ENCODE measurements at places on chromosomes 12 and 14.

- DNase-seq: no peak
Measured at GRCh38 chr12:113857371-113857770, 108.8 kb downstream of the RBM19 start.

DNA sequence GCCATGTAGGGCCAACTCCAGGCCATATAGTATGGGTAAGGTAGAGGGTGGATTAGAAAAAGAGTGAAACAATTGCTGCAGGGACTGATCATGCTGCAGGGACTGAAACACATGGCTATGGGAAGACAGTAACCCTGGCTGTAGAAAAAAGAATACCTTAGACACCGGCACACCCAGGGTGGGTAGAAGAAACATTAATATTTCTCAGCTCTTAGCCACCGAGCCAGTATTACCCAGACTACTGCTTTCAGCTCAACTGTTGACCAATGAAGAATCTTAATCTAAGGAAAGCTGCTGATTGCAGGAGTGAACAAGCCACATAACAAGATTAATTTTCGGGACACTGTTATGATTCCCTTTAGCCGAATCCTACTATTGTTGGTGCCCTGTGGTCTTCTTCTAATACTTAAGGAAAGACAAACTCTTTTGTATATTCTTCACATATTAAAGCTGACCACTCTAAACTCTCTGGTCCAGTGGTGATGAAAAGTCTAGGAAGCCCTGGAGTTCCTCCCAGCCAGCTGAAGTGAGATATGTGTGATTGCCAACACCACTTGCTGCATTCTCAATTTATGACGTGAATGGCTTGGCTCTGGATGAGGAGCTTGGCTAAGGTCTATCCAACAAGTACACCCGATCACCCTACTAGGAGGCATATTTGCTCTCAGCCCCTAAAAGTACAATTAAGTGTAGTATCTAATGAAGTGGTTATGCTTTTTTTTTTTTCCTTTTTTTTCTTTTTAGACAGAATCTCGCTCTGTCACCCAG is 69.2 kb downstream of the NOVA1 start:
- DNase-seq: no peak

- no peak for DNase-seq
Measured at GRCh38 chr14:90062822-90063539, 1.2 kb downstream of the KCNK13 start.

- DNase-seq: peak; percentile 49
Measured at GRCh38 chr12:121530600-121531355, 50.0 kb downstream of the KDM2B start.

DNA sequence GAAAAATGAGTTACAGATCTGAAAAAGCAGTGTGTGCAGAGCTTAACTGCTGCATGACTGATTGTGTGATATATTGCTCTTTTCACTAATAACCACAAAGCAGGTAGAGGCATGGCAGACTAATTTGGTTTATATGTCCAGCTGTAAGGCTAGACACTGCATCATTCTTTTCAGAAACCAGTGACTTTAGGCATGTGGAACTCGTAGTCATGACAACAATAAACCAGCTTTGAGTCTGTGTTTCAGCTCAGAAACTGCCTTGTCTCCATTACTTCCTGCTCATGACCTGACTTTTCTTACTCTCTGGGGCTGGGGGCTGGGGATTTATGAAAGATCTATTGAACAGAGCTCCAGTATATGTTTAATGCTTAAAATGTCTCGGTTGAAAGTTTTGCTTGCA is 146.8 kb upstream of the LRIG3 start:
- no peak for DNase-seq

- DNase-seq: no peak
Measured at GRCh38 chr14:72236629-72237028, 304.4 kb downstream of the RGS6 start.

GRCh38 chr14:65251213-65251612 is 148.9 kb upstream of the MAX start:
- no peak for DNase-seq

DNA sequence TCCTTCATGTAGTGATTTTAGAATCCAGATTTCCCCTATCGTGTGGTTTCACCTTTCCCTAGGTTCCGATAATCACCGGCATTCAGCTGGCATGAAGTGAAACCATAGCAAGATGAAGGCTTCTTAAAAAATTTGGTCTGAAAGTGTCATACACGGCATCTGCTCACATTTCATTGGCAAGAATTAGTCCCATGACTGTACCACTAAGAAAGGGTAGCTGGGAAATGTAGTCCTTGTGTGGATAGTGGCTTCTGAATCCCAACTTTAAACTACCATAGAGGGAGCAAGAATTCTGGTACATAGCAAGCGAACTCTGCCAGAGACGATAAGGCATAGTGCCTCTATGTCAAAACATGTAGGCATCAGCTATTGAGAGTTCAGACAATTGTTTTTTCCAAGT is 360.1 kb upstream of the TBX3 start:
- DNase-seq: no peak

DNA sequence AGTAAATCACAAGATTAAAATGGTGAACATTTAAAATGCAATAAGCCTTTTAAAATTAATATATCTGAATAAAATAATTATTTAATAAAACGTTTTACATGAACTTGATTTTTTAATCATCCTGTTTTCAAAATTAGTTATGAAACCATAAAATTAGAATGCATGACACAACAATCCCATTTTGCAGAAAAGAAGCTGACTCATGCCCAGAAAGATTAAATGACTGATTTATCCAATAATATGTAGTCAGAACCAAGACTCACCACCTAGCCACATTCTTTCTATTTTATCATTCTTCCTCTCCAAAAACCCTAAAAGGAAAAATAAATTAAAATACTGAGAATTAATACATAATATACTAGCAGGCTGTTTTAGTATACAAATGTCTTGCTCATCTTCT is 83.0 kb upstream of the LGR5 start:
- no peak for DNase-seq

GRCh38 chr12:121095544-121096198 is 37.0 kb upstream of the P2RX7 start:
- DNase-seq: peak; percentile 75

DNA sequence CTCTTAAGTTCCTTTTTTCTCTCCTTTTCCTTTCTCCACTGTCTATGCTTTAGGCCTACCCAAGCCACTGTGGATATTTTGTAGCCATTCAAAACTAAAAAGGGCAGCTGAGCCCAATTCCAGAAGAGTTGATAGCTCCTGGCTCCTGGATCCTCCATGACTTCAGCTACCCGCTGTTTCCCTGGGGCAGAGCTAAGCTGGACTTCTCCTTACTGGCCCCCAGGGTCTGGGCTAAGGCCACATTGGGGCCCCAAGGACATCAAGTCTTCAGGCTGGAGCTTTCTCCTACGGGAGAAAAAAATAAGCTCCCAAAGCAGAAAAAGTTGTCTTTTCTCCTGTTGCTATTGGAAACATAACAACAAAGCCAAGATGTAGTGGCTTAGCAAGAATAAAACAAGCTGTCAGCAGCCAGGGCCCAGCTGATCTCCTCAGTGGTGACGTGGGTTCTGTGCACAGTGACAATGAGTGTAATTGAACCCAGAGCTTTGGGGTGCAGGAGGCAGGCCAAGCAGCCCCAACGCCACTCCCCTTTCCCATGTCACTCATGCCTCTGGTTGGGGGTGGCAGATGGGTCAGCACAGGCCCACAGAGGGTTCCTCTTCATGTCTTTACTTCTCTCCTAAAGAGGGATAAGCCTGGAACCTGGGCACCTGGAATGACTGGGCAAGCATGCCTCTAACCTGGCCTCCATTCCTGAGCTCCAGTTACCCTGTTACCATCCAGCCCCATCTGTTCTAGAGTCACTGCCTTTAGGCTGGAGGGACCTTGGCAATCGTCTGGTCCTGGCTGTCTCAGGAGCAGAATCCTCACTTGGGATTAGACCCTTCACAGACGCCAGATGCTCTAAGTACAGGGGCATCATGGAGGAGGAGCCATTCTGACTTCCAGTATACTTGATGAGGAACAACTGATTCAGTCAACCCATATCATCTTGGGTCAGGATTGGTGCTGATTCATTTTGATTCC is 171.2 kb downstream of the ZFP36L1 start:
- DNase-seq: no peak

DNA sequence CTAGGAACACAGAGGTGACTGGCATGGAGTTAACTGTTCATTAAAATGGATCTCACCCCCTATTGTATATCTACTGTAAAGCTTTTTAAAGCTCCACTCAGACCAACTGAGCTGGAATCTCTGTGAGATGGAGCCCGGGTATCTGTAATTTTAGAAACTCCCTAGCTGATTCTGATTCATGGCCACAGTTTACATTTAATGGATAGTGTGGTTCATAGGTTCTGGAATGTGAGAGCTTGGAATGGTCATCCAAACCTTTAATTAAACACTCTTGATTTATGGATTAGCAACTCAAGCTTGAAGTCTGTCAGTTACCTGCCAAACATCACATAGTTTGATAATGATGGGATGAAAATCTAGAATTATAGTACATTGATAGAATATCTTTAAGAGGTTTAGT is 183.8 kb downstream of the SLC25A21 start:
- DNase-seq: no peak

DNA sequence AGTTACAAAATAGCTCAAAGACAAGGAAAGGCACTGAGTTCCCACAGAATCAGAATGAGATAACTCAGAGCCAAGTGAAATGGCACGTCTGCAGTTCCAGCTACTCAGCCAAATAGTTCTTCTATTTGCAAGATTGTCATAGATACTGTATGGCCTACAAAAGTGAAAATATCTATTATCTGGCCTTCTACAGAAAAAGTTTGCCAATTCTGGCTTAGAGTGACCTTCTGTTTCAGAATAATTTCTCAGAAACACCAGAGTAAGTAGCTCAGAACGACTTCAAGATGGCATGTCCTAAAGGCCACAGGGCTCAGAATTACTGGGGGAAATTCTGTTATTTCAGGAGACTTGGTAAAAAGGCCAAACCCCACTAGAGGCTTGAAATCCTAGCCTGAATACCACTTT is 10.7 kb upstream of the RTRAF start:
- DNase-seq: no peak

DNA sequence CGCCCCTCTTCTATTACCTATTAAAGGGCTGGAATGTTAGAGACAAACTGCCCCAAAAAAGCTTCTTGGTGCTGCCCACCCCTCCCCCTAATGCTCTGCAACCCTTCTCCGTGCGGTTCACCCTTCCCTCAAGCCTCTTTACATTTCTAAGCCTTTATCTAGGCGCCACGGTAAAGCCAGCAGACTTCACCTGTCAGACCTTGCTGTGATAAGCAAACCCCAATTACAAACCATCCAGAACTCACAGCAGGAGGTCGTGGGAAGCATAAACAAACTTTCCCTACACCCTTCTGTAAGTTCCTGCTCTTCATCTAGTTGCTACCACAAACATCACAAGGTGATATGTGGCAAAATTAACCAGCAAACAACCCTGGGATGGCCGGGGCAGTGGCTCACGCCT is 56.8 kb downstream of the MOK start:
- no peak for DNase-seq

- no peak for DNase-seq
Measured at GRCh38 chr12:100295764-100296555, 29.0 kb downstream of the SCYL2 start.

DNA sequence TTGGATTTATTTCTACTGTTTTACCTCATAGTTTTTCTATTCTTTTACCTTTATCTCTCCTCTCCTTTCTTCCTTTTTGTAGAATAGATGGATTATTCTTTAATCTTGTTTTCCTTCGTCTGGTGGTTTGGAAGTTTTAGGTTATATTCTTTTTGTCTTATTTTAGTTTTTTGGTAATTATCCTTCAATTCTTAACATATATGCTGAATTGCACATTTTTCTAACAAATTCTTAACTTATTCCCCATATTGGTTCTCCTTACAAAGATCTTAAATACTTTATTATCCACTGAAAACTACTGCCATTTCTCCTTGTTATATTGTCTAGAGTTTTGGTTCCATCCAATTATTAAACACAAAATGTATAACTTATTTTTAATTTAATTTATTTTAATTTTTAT is 42.3 kb downstream of the CATSPERB start:
- DNase-seq: no peak
